Epithelial cell of proximal tubule (primary cell): ENCODE measurements at places on chromosomes 6 and 20. TPM values are rescaled to one million over a fixed set of nuclear protein-coding genes. Genes with fewer than 3 reads are reported as not detected.

The UST gene
- total RNA-seq, result 1.1 TPM in 2 replicates

The CCN5 gene
- 0.14 TPM in 1 of 2 replicates, not detected in the other for total RNA-seq

The CST2 gene
- total RNA-seq, result not detected in 2 replicates

- peak; percentile 86 for DNase-seq
Measured at GRCh38 chr6:35810971-35811698, 6.0 kb downstream of the LHFPL5 start.
